Activated naive CD4-positive, alpha-beta T cell treated with Interleukin-2 at 50 U/mL for 16 hours (primary cell): ENCODE measurements at places on chromosomes 12 and 14.

DNA sequence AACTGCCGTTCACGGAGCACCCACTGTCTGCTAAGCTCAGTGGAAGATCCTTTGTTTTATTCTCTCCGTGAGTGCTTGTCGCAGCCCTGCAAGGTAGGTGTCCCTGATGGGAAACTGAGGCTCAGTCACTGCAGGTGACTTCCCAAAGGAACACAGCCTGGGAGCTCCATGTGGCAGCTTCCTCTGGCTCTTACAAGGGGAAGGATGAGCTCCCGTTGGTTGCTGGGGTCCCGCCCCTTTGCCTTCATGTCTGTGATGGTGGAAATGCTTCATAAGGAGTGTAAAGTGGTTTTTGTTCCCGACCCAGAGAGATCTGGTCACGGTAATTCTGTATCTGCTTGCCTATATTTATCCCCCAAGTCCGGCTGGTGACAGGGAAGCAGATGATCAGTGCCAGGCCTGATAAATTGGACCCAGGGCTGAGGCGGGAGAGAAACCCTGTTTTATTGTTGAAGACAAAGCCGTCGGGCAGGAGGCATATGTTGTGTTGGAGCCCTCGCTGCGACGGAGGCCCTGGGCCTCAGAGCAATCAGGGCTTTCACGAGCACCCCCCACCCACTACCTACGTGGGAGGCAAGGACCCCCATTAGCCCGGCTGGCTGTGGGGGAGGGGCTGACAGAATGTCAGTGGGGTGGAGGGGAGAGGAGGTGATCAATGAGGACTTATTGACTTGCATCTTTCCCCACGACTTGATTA, 91.9 kb downstream of the KIF26A start:
- no peak for DNase-seq

GRCh38 chr14:91363776-91364523, 53.7 kb downstream of the CCDC88C start:
- DNase-seq = no peak

DNA sequence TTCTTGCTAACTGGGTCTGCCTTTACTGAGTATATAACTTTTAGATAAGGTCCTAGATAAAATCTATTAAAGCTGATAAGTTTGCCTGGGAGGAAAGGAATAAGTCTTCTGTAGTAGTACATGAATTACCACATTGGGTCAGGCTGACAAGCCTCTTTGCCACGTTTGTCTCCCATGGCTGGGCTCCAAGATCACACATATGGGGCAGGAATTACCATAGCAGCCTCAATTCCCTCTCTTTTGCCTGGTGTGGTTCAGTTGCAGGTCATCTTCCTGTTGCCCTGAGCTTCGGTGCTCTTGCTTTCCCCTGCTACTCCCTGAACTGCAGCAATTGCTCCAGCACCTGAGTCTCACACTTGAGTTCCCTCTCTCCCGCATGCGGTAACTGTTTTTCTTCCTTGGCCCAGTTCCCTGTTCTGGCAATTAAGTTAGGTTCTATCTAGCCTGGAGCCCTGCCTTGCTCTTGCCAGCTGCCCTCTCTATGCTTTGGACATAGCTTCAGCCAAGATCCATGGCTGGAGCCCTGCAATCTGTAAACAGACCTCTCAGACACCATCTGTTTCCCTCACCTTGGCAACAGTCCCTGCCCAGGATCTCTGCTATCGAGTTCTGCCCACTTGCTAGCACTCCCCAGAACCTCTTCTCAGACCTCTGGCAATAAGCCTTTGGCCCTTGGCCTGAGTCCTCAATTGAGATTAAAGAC, 5.8 kb upstream of the GLT8D2 start:
- no peak for DNase-seq

DNA sequence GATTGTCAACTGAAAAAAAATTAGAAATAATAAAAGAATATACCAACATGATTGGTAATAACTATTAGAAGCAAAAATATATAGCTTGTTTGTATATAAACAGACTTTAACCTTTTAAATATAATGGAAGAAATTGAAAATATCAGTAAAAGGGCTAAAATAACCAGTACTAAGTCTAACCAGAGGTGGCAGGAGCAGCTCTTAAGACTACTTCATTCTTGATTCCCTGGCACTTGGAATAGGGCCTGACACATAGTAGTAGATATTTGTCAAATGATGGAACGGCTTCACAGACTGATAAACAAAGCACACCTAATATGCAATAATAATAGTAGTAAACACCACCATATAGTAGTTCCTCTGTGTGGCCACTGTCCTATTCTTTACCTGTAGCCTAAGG, 9.4 kb downstream of the TMEM63C start:
- no peak for DNase-seq
